Hepatocyte (in vitro differentiated cells): ENCODE measurements at places on chromosomes 13 and 19. TPM values are rescaled to one million over a fixed set of nuclear protein-coding genes. Genes with fewer than 3 reads are reported as not detected.

ODAD3 gene
- 0.08 and 1.3 TPM in 2 replicates for total RNA-seq

KIR2DL4 gene
- total RNA-seq = not detected in 2 replicates

SYCN gene
- 2.5 TPM in 1 of 2 replicates, not detected in the other for total RNA-seq

RABAC1 gene
- total RNA-seq = 203 and 214 TPM in 2 replicates

ZNF575 gene
- total RNA-seq = 0.84 TPM in 1 of 2 replicates, not detected in the other

ZNF627 gene
- total RNA-seq = 20.7 and 21.2 TPM in 2 replicates

PDX1 gene
- total RNA-seq = 0.20 and 1.3 TPM in 2 replicates

DNA sequence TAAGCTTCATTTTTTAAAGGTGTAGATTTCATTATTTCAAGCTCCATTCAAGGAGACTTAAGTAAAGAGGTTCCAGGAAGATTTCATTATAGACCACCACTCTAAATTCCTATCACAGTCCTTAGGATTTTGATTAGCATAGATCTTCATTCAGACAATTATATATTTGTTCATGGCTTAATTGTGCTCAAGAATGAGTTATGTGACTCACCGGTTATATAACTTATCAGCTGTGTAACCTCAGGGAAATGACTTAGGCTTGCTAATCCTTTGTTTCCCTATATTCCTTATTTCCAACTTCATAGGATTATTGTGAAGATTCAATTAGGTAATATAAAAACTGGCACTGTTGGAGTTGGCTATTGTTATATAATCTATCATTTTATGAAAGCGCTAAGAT is 632.8 kb upstream of the SPRY2 start:
- H3K27me3 ChIP-seq = no peaks in the 10 kb centered on the region
- no peaks in the 10 kb centered on the region for H3K4me1 ChIP-seq
- no peaks in the 10 kb centered on the region for H3K36me3 ChIP-seq
- no peak for DNase-seq
- H3K27ac ChIP-seq = no peak overlapping the region

GRCh38 chr13:112849500-112849899 is 119.5 kb upstream of the MCF2L start:
- no peaks in the 10 kb centered on the region for H3K36me3 ChIP-seq
- H3K27me3 ChIP-seq = no peaks in the 10 kb centered on the region
- no peak for DNase-seq
- H3K4me1 ChIP-seq = no peaks in the 10 kb centered on the region
- H3K27ac ChIP-seq = no peak overlapping the region

DNA sequence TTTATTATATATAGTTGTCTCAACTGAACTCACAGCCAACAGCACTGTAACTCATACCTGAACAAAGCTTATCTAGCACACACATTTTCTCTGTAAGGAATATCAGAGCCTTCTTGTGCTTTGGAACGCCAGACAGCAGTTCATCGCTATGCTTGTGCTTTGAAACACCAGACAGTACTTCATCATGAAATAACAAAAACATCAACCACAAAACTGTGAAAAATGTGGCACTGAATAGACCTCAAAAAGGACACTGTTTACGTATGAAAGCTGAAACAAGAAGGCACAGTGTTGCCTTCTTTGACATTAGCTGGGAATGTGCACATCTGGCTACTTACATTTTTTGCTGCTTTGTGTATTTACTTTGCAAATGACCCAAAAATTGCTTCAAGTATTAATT is 160.2 kb downstream of the PDS5B start:
- H3K27me3 ChIP-seq = no peaks in the 10 kb centered on the region
- no peak overlapping the region for H3K4me3 ChIP-seq
- DNase-seq = no peak
- no peak overlapping the region for H3K27ac ChIP-seq
- no peaks in the 10 kb centered on the region for H3K36me3 ChIP-seq

DNA sequence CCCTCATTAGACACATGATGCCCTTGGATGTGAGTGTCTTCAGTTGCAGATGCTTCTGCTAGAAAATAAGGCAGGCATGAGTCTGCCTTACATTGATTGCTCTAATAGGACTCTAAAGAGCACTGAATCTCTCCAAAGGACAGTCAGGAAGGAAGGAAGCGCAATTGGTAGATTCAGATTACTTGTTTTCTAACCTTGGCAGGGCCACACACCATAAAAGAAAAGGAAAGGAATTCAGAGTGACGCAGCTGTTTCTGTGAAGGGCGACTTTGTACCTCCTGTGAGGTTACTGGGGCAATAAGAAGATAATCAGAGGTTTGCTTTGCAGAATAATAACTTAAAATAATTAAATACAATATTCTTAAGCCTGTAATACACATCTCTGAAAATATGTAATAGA is 48.0 kb downstream of the FRY start:
- no peak for DNase-seq
- no peaks in the 10 kb centered on the region for H3K27me3 ChIP-seq
- H3K4me1 ChIP-seq = no peaks in the 10 kb centered on the region
- no peaks in the 10 kb centered on the region for H3K36me3 ChIP-seq

- H3K4me3 ChIP-seq = no peak overlapping the region
- H3K4me1 ChIP-seq = no peaks in the 10 kb centered on the region
- no peak for DNase-seq
- no peaks in the 10 kb centered on the region for H3K27me3 ChIP-seq
These were observed 24.5 kb downstream of the UQCRFS1 start for GRCh38 chr19:29188289-29189032.

GRCh38 chr13:89688918-89689317 is 1658.6 kb upstream of the MIR17HG start:
- H3K4me1 ChIP-seq = no peaks in the 10 kb centered on the region
- H3K27ac ChIP-seq = no peak overlapping the region
- H3K36me3 ChIP-seq = no peaks in the 10 kb centered on the region
- no peak overlapping the region for H3K4me3 ChIP-seq

- H3K36me3 ChIP-seq = no peaks in the 10 kb centered on the region
- H3K4me3 ChIP-seq = no peak overlapping the region
- H3K4me1 ChIP-seq = peaks cover 24% of the 10 kb centered on the region
- DNase-seq = peak; percentile 79
- no peaks in the 10 kb centered on the region for H3K27me3 ChIP-seq
These were observed 11.4 kb downstream of the ETFB start for GRCh38 chr19:51354742-51355148.

DNA sequence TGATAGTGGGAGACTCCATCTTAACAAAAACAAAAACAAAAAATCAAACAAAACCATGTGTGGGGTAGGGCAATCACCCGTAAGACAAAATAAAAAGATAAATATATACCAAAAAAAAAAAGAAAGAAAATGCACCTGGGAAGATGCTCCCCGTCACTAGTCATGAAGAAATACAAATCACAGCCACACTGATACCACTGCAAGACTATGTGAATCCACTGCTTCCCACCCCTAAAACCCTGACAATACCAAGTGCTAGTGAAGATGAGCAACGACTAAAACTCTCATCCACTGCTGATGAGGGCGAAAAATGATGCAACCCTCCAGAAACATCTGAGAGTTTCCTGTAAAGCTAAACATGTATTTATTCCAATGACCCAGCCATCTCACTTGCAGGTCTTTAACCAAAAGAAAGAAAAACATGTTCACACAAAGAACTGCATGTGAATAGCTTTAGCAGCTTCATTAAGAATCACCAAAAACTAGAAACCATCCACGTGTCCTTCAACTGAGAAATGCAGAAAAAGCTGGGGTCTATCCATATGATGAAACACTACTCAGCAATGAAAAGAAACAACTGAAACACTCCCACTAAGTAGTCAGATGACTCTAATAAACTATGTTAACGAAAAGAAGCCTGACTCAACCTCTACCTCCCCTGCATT is 31.7 kb downstream of the BRD4 start:
- DNase-seq = no peak
- H3K4me1 ChIP-seq = peaks cover 58% of the 10 kb centered on the region
- H3K4me3 ChIP-seq = no peak overlapping the region

DNA sequence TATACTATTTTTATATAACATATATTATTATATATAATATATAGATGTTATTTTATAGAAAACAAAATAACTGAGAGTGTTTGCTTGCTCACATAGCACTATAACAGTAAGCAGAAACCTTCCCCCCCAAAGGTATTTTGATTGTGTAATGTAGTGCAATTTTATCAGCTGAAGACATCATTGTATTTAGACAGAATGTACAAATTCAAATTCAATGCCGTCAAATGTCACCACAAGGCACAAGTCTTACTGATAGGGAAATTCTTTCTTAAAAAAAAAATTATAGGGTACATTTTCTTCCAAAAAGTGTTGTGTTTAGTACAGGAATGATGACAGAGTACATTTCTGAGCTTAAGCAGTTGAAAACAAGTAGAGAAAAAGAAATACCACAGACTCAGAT is 1147.1 kb upstream of the SPRY2 start:
- no peak overlapping the region for H3K27ac ChIP-seq
- no peak overlapping the region for H3K4me3 ChIP-seq
- H3K27me3 ChIP-seq = no peaks in the 10 kb centered on the region
- DNase-seq = peak; percentile 3
- no peaks in the 10 kb centered on the region for H3K36me3 ChIP-seq

DNA sequence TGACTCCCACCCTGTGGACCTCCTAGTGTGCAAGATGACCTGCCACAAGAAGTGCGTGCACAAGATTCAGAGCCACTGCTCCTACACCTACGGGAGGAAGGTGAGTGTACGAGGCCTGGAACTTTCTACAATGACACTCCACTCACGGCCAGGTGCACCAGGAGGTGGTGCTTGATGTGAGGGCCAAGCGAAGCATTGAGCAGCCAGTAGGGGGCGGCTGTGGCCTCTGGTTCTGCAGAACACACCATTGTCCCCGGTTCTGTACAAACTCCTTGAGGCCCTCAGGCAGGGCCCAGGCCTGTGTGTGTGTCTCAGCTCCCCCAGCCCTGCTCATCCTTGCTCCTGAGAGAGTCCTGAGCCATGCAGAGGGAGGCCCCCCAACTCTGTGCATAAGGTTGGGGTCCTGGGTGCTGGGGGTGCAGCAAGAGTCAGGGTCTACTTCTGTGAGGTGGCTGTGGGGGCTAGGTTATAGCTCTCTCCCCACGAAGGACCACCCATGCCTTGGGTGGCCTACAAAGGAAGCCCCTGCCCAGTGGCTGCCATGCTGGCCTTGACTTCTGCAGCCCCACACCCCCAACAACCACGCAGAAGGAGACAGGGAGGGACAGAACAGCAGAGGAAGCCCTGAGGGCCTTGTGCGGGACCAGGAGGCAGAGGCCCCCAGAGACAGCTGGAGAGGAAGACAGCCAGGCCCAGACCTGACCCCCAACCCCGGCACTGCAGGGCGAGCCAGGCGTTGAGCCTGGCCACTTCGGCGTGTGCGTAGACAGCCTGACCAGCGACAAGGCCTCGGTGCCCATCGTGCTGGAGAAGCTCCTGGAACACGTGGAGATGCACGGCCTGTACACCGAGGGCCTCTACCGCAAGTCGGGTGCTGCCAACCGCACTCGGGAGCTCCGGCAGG is 9.7 kb upstream of the USE1 start:
- DNase-seq = peak; percentile 77
- H3K4me1 ChIP-seq = no peaks in the 10 kb centered on the region
- H3K27me3 ChIP-seq = no peaks in the 10 kb centered on the region
- no peak overlapping the region for H3K27ac ChIP-seq
- no peaks in the 10 kb centered on the region for H3K36me3 ChIP-seq

DNA sequence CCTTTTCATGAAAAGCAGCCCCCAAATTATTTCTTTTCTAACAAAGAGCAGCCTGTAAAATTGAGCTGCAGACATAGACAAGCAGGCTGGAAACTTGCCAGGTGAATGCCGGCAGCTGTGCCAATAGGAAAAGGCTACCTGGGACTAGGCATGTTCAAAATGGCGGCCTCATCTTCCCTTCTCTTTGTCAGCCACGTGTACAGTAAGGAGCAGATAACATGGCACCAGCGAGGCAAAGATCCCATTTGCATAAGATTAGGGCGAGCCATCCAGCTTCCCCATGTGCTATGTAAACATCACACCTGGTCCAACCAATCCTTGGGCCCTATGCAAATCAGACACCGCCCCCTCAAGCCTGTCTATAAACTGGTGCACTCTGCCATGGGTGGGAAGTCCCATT is 31.2 kb upstream of the CACNA1A start:
- H3K27ac ChIP-seq = no peak overlapping the region
- DNase-seq = no peak
- H3K36me3 ChIP-seq = no peaks in the 10 kb centered on the region
- no peaks in the 10 kb centered on the region for H3K27me3 ChIP-seq

DNA sequence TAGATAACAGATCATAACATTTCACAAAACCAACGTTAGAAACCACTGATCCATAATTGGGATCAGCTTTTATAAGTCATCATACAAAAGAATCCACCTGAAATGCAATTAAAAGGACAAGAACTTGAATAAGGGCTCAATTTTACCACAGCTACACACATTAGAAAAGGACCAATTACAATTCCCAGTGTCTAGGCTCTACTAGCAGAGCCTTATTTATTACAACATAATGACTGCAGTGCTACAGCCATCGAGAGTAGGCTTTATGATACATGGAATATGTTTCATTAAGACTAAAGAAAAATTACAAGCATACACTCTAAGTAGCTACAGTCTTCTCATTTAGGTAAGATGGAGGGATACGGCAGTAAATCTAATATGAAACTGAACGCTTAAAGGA is 2.9 kb downstream of the RBM26 start:
- no peak for DNase-seq
- H3K4me3 ChIP-seq = peak overlapping the region; percentile 89
- H3K27me3 ChIP-seq = no peaks in the 10 kb centered on the region
- H3K27ac ChIP-seq = peak overlapping the region; percentile 29

DNA sequence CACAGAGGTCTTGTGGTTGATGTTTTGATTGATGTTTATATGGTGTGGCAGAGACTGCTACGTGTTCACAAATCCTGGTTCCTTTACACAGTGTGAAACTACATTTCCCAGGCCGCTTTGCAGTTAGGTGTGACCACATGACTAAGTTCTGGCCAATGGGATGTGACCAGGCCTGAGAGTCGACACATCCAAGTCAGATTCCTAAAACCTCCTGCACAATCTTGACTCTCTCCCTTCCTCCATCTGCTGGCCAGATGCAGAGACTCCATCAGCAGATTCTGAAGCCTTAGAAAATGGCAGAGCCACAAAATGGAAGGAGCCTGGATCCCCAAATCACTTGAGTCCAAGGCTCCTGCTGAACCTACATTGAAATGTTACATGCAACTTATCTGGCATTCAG is 12.6 kb downstream of the CD37 start:
- no peaks in the 10 kb centered on the region for H3K27me3 ChIP-seq
- no peaks in the 10 kb centered on the region for H3K4me1 ChIP-seq
- no peak overlapping the region for H3K4me3 ChIP-seq
- no peaks in the 10 kb centered on the region for H3K36me3 ChIP-seq
- H3K27ac ChIP-seq = no peak overlapping the region
- DNase-seq = peak; percentile 23

- no peak overlapping the region for H3K4me3 ChIP-seq
- no peaks in the 10 kb centered on the region for H3K27me3 ChIP-seq
- peaks cover 24% of the 10 kb centered on the region for H3K4me1 ChIP-seq
- no peaks in the 10 kb centered on the region for H3K36me3 ChIP-seq
These were observed 111.5 kb downstream of the TEX26 start for GRCh38 chr13:31043957-31044356.

GRCh38 chr13:25699056-25699455 is 327.3 kb downstream of the ATP8A2 start:
- no peaks in the 10 kb centered on the region for H3K27me3 ChIP-seq
- H3K27ac ChIP-seq = no peak overlapping the region
- no peak overlapping the region for H3K4me3 ChIP-seq
- no peaks in the 10 kb centered on the region for H3K36me3 ChIP-seq
- DNase-seq = no peak

- peaks cover 11% of the 10 kb centered on the region for H3K4me1 ChIP-seq
- H3K4me3 ChIP-seq = peak overlapping the region; percentile 76
- no peaks in the 10 kb centered on the region for H3K27me3 ChIP-seq
- peak; percentile 89 for DNase-seq
- peak overlapping the region; percentile 94 for H3K27ac ChIP-seq
These were observed 350.0 kb upstream of the ARGLU1 start for GRCh38 chr13:106917673-106918556.

GRCh38 chr19:20863176-20863575 is 59.9 kb upstream of the ZNF85 start:
- no peak overlapping the region for H3K4me3 ChIP-seq
- no peak for DNase-seq
- no peaks in the 10 kb centered on the region for H3K4me1 ChIP-seq
- H3K27ac ChIP-seq = no peak overlapping the region
- no peaks in the 10 kb centered on the region for H3K27me3 ChIP-seq
- no peaks in the 10 kb centered on the region for H3K36me3 ChIP-seq
